ENCODE measurements at places on chromosomes 3 and 15.

- DNase-seq = no peak
These were observed 30.3 kb upstream of the VEPH1 start for GRCh38 chr3:157533298-157534070.

DNA sequence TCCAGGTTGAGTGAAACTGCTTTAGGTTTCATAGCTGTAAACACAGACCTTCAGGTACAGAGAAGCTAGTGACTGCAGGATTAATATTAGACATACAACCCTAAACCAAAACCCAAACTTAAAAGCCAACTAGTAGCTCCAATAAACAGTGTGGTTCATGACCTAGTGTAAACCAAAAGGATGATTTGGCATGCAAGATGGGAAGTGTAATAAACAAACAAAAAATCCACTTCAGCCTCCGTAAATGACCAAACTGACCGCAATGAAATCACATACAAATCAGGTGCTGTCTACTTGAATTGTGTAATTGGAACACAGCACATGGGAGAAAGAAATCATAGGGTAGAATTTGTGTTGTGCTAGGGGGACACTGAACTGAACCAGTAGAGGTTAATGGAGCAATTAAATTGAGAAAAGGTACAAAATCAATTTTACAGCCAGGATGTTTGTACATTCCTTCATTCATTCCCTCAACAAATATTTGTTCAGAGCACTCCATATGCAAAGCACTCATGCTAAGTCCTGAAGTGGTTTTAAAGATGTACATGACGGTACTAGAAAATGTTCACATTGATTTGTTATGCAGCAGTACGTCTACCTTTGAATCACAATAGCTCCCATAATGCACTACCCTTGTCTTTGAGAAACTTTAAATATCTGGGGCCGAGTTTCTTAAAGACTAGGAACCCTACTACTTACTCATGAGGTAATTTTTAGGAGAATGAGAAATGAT is 21.4 kb upstream of the CHST2 start:
- no peak for DNase-seq

DNA sequence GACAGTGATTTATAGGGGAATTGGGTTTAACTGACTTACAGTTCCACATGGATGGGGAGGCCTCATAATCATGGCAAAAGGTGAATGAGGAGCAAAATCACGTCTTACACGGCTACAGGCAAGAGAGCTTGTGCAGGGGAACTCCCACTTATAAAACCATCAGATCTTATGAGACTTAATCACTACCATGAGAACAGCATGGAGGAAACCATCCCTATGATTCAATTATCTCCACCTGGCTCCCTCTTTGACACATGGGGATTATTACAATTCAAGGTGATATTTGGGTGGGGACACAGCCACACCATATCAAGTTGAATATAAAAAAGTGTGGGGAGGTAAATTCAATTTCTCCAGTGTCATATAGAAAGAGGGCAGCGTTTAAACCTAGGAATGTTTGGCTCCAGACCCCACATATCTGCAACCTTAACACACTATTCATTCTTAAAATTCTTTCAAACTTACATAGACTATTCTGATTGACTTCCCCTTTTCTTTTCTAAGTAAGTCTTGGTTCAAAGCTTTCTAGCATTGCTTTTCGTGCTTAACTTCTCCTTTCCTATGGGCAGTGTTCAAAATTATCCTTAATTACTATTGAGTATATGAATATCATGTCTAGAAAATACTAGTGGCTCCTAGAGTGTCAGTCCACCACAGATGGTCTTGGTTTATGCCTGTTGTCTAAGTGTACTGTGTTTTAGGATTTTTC is 446.7 kb upstream of the GBE1 start:
- no peak for DNase-seq

- DNase-seq = no peak
These were observed 18.1 kb upstream of the RAF1 start for GRCh38 chr3:12681943-12682390.
